ENCODE measurements at places on chromosomes 12 and 14.

DNA sequence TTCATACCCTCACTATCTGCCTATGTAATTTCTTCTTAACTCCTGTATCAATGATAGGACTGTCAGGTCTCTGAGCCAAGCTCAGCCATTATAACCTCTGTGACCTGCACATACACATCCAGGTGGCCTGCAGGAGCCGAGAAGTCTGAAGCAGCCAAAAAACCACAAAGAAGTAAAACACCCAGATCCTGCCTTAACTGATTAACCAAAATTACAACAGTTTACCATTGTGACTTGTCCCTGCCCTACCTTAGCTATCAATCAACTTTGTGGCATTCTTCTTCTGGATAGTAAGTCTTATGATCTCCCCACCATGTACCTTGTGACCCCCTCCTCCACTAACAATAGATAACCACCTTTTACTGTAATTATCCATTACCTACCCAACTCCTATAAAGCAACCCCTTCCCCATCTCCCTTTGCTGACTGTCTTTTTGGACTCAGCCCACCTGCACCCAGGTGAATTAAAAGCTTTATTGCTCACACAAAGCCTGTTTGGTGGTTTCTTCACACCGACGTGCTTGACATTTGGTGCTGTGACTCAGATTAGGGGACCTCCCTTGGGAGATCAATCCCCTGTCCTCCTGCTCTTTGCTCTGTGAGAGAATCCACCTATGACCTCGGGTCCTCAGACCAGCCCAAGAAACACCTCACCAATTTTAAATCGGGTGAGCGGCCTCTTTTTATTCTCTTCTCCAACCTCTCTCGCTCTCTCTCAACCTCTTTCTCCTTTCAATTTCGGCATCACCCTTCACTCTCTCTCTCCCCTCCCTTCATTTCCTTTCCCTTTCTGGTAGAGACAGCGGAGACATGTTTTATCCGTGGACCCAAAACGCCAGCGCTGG lies 11.5 kb upstream of the LGMN start:
- no peak for DNase-seq
- H3K36me3 ChIP-seq: no peaks in the 10 kb centered on the region
- H3K4me1 ChIP-seq: no peaks in the 10 kb centered on the region
- no peaks in the 10 kb centered on the region for H3K27me3 ChIP-seq
- no peak overlapping the region for H3K27ac ChIP-seq

- H3K36me3 ChIP-seq: no peaks in the 10 kb centered on the region
- H3K27ac ChIP-seq: no peak overlapping the region
- no peaks in the 10 kb centered on the region for H3K27me3 ChIP-seq
- DNase-seq: no peak
Measured at GRCh38 chr14:66005900-66006434, 480.2 kb upstream of the CCDC196 start.

DNA sequence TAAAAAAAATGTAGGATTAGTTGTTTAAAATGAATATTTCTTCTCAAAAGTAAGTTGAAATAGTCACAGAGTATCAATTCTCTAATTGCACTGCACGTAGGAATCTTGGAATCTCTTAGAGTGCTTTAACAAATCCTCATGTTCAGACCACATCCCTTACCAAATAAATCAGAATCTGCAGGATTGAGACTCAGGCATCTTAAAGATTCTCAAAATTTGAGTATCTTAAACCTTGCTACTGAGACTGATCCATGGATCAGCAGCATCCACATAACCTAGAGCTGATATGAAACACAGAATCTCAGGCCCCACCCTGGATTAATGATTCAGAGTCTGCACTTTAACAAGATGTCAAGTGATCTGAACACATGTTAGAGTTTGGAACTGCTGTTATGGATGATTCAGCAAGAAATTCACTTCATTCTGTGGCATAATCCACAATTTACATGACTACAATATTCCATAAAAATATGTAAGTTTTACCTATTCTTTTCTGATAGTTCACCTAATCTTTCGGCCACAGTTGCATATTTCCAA lies 58.7 kb downstream of the ADAMTS20 start:
- H3K27me3 ChIP-seq: no peaks in the 10 kb centered on the region
- H3K4me3 ChIP-seq: no peak overlapping the region
- H3K36me3 ChIP-seq: no peaks in the 10 kb centered on the region
- DNase-seq: no peak
- H3K4me1 ChIP-seq: no peaks in the 10 kb centered on the region
- no peak overlapping the region for H3K27ac ChIP-seq

DNA sequence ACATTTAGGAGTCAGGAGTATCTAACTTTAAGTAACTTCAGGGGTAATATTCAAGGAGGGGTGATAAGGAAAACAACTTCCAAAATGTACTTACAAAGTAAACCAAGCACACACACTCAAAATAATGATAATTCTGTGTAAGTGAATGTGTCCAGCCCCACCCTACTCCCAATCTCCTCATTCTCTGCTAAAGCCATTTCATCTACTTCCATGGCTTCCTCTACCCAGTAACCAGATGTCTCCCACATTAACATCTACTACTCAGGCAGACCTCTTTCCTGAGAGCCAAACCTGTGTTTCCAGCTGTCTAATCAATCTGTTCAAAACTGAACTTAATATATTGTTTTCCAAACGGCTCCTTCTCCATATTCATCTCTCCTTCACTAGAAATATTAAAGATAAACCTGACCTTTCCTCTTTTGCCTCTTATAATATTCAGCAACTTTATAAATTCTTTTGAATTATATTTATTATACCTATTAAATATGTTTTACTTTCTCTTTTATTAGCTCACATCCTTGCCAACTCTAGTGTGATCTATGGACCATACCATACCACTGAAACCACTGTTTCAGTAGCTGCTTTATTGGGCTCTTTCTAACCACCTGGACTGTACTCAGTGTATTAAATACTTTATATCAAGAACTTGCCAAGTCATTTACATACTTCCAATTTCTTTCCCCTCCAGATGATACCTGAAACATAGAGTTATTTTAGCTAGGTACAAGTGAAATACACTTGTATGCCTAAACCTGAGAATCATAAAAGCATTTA lies 170.7 kb downstream of the PPFIA2 start:
- H3K4me3 ChIP-seq: no peak overlapping the region
- no peak overlapping the region for H3K27ac ChIP-seq
- no peaks in the 10 kb centered on the region for H3K36me3 ChIP-seq
- H3K27me3 ChIP-seq: no peaks in the 10 kb centered on the region
- H3K4me1 ChIP-seq: no peaks in the 10 kb centered on the region

DNA sequence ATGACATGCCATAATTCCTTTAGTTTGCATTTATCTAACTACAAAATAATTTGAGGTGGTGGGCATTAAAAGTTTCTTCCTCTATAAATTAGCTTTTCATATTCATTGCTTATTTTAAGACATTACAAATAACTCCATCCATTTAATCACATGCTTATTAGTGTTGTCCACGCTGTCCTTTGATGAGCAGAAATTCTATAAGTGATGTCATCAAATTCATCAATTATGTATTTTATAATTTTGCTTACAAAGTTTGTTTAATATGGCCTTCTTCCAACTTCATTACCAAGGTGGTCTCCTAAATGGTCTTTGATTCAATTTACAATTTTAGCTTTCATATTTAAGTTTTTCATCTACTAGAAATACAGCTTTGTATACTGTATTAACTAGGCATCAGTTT lies 173.5 kb downstream of the PRKD1 start:
- H3K4me1 ChIP-seq: no peaks in the 10 kb centered on the region
- DNase-seq: no peak
- no peak overlapping the region for H3K27ac ChIP-seq
- no peaks in the 10 kb centered on the region for H3K36me3 ChIP-seq

- H3K4me3 ChIP-seq: no peak overlapping the region
- H3K27me3 ChIP-seq: no peaks in the 10 kb centered on the region
- H3K36me3 ChIP-seq: no peaks in the 10 kb centered on the region
- peaks cover 22% of the 10 kb centered on the region for H3K4me1 ChIP-seq
Measured at GRCh38 chr12:123445388-123446332, 9.2 kb upstream of the RILPL2 start.

GRCh38 chr14:27863166-27863565 lies 903.4 kb upstream of the FOXG1 start:
- no peaks in the 10 kb centered on the region for H3K27me3 ChIP-seq
- no peak overlapping the region for H3K4me3 ChIP-seq
- no peaks in the 10 kb centered on the region for H3K4me1 ChIP-seq
- no peak for DNase-seq
- no peak overlapping the region for H3K27ac ChIP-seq
- no peaks in the 10 kb centered on the region for H3K36me3 ChIP-seq

DNA sequence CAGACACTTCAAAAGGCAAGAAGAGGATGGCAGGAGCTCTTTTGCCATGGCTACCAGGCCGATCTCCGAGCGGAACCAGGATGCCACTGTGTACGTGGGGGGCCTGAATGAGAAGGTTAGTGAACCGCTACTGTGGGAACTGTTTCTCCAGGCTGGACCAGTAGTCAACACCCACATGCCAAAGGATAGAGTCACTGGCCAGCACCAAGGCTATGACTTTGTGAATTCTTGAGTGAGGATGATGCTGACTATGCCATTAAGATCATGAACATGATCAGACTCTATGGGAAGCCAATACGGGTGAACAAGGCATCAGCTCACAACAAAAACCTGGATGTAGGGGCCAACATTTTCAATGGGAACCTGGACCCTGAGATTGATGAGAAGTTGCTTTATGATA lies 9.8 kb downstream of the GARIN2 start:
- H3K27me3 ChIP-seq: no peaks in the 10 kb centered on the region
- no peaks in the 10 kb centered on the region for H3K36me3 ChIP-seq
- no peak for DNase-seq
- no peak overlapping the region for H3K4me3 ChIP-seq
- H3K27ac ChIP-seq: no peak overlapping the region

DNA sequence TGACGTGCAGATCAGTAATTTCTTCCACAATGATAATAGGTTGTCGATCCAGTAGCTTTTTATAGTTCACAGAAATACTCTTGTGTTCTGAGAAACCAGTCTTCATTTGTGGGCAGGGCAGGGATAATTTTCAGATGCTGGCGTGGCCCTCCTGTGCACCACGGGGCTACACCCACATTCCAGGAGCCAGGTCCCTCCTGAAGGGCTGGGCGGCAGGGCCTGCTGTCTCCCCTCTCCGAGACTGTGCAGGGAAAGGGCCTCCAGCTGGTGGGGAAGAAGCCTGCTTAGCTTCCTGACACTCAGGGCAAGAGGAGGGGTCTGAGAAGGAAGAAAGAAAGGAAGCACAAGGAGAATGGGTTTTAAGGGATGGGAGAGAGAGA lies 94.9 kb downstream of the ADGRD1 start:
- no peaks in the 10 kb centered on the region for H3K27me3 ChIP-seq
- peaks cover 27% of the 10 kb centered on the region for H3K36me3 ChIP-seq
- no peak for DNase-seq
- peak overlapping the region; percentile 57 for H3K27ac ChIP-seq
- H3K4me1 ChIP-seq: no peaks in the 10 kb centered on the region

DNA sequence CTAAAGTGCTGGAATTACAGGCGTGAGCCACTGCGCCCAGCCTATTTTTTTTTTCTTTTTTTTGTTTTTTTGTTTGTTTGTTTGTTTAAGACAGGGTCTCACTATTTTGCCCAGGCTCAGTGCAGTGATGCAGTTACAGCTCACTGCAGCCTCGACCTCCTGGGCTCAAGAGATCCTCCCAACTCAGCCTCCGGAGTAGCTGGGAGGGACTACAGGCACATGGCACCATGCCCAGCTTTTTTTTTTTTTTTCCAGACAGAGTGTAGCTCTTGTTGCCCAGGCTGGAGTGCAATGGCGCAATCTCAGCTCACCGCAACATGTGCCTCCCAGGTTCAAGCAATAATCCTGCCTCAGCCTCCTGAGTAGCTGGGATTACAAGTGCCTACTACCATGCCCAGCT lies 5.8 kb upstream of the ITFG2 start:
- peaks cover 21% of the 10 kb centered on the region for H3K4me1 ChIP-seq
- H3K36me3 ChIP-seq: peaks cover 31% of the 10 kb centered on the region
- no peaks in the 10 kb centered on the region for H3K27me3 ChIP-seq
- no peak overlapping the region for H3K4me3 ChIP-seq
- no peak overlapping the region for H3K27ac ChIP-seq

DNA sequence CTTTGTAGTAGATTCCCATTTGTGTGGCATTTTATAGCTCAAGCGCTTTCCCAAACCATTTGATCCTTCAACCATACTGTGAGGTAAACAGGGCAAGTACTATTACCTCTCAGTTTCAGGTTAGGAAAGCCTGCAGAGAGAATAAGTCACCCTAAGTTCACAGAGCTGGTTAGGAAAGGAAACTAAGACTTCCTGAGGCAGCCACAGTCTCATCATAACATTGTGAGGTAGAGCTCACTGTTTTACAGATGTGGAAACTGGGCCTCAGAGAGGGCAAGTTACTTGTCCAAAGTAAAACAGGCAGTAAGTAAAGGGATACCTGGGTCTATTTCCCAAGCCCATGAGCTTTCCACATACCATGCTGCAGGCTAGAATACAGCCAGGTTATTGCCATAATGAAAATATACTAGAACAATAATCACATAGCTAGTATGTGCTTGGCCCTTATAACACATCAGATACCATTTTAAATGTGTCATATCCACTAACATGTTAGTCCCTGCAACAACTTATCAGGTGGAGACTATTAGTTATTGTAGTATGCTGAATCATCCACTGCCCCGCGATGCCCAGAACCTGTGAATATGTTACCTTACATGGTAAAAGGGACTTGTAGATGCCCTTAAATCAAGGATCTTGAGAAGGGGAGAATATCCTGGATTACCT lies 150.9 kb upstream of the GRIP1 start:
- no peaks in the 10 kb centered on the region for H3K4me1 ChIP-seq
- no peak overlapping the region for H3K27ac ChIP-seq
- DNase-seq: no peak
- H3K27me3 ChIP-seq: no peaks in the 10 kb centered on the region
- no peak overlapping the region for H3K4me3 ChIP-seq

DNA sequence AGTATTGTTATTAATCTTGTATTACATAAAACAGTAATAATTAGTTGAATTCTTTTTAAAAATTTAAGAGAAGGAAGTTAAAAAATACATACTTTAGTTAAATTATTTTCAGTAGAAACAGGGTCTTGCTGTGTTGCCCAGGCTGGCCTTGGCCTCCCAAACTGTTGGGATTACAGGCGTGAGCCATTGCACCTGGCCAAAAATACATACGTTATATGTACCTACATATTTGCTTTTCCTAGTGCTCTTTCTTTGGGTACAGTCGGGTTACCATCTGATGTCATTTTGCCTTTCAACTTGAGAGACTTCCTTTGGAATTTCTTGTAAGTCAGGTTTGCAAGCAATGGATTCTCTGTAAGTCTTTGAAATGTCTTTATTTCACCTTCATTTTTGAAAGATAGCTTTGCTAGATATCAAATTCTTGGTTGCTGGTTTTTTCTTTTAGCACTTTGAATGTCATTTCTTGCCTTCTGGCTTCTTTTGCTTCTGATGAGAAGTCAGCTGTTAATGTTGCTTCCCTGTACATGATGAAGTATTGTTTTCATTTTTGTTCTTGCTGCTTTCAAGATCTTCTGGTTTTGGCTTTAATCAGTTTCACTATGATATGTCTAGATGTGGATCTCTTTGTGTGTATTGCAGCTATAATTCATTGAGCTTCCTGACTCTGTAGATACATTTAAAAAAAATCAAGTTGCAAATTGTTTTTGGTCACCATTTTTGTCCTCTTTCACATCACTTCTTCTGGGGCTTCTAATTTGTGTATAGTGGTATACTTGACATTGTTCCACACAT lies 84.4 kb downstream of the SPATS2 start:
- peaks cover 6% of the 10 kb centered on the region for H3K4me1 ChIP-seq
- H3K27me3 ChIP-seq: no peaks in the 10 kb centered on the region
- no peaks in the 10 kb centered on the region for H3K36me3 ChIP-seq
- DNase-seq: no peak
